SW 1271 (cell line): ENCODE measurements at places on chromosomes 6 and 20.

DNA sequence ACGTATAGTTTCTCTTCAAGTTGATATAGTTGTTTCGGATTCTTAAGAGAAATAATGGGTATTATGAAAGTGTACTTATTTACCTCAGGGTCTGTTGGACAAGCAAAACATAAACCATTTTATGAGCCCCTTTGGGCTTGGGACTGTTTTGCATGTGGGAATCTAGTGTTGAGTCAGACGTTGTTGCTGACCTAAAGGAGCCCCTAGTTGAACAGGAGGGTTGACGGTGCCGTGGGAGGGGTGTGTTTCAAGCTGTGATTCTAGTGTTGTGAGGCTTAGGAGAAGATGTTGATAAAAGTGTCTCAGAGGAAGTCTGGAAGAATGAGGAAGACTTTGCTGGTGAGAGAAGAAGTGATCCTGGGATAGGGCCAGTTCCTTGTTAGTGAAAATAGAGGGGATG lies 140.0 kb downstream of the ARID1B start:
- no peak for DNase-seq

DNA sequence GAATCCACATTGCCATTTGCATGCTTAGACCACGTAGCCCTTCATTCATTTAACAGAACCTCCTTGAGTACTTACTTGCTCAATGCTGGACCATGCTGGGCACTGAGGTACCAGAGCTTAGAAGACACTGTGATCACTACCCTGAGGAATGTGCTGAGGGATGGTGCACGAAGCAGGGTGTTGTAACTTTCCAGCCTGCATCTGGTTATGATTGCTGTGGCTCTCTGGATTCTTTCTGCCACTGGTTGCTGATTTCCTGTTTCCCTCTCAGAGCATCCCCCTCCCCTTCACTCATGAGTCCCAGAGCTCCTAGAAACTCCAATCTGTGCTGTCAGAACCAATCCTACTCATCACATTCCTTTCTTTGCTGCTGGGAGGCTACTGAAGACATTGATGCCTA lies 537.4 kb downstream of the PTPRT start:
- DNase-seq: no peak

GRCh38 chr20:12241065-12241464 lies 323.4 kb downstream of the BTBD3 start:
- no peak for DNase-seq

GRCh38 chr6:41713650-41714291 lies 21.6 kb downstream of the TFEB start:
- no peak for DNase-seq

DNA sequence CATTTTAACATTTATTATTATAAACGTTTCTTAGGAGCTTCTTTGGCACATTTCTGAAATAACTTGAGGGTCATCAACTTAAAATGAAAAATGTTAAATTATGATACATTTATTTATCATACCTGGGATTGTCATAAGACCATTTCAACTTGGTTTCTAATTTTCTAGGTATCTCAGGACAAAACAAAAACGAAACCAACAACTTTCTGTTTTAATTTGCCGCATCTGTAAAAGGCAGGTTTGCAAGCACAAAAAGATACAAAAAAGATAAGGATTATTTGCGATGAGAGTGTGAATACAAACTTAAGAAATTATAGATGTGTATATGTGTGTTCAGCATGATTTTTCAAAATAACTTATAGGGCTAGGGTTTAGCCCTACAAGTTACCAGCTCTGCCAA lies 395.0 kb upstream of the RUNX2 start:
- DNase-seq: no peak

DNA sequence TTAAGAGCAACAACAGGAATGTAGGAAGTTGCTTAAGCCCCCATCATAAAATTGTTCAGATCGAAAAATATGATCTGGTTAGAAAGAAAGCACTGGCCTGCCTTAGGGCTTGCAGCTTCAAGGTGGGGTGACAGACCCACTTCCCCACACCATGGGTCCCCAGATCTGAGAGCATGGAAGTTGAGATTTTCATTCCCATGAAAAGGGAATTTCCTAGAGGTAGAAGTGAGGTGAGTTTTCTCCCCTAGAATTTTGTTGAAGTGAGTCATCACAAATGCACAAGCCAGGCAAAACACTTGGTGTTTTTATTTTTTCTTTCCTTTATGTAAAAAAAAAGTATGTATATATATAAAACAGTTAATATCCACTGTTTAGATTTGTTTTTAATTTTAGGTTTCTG lies 213.6 kb upstream of the SUPT3H start:
- DNase-seq: no peak

- no peak for DNase-seq
These were observed 8.8 kb upstream of the PIM1 start for GRCh38 chr6:37160922-37161778.

GRCh38 chr6:166333172-166333995 lies 9.0 kb downstream of the SFT2D1 start:
- DNase-seq: no peak

DNA sequence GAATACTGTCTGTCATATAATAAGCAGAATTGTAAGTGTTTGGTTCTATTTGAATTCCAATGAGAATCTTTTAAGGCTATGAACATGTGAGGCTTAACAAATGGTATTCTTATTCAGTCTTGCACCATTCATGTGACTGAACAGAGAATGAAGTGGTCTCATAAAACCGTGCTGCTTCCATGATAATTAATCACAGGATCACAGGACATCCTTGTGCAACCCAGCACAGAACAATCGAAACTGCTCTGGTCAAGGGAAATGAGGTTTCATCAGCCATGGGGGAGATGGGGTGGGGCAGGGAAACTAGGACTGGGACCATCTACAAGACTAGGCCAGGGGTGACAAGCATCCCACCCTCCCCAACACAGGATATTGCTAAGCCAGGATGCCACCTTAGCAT lies 6.0 kb downstream of the PPIL6 start:
- no peak for DNase-seq

DNA sequence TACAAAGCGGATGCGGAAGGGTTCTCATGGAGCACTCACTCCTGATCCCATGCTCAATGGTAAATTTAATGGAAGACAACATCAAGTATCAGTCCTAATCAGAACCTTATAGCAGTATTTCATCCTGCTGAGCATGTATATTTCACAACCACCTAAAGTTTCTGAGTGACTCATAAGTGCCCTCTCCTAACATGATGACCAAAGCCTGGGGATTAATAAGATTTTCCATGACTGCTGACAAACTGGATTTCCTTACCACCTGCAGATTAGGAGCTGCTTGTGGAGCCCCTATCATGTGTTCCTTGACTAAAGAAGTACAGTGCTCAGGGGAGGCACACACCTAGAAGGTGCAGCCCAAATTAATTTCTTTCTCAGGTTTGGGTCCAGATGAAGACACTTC lies 112.8 kb downstream of the INSM1 start:
- no peak for DNase-seq

DNA sequence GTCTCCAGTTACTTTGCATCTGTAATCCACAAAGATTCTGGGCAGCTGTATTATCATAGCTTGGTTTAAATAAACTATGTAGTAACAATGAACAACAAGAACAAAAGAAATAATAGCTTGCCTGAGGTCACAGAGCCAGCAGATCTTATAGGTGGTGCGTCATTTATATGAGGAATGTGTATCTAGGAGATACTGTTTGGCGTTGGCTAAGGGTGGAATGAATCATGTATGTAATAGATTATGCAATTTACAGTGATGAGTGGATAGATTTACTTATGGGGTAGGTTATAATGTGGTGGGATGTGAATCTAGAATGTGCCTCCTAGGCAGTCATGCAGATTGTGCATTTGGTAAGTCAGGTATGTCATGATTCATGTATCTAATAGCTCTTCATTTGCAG lies 42.8 kb downstream of the HNF4A start:
- DNase-seq: no peak

- DNase-seq: no peak
These were observed 52.5 kb downstream of the PRND start for GRCh38 chr20:4774207-4774606.

- DNase-seq: no peak
These were observed 31.1 kb upstream of the CST7 start for GRCh38 chr20:24917797-24918578.

DNA sequence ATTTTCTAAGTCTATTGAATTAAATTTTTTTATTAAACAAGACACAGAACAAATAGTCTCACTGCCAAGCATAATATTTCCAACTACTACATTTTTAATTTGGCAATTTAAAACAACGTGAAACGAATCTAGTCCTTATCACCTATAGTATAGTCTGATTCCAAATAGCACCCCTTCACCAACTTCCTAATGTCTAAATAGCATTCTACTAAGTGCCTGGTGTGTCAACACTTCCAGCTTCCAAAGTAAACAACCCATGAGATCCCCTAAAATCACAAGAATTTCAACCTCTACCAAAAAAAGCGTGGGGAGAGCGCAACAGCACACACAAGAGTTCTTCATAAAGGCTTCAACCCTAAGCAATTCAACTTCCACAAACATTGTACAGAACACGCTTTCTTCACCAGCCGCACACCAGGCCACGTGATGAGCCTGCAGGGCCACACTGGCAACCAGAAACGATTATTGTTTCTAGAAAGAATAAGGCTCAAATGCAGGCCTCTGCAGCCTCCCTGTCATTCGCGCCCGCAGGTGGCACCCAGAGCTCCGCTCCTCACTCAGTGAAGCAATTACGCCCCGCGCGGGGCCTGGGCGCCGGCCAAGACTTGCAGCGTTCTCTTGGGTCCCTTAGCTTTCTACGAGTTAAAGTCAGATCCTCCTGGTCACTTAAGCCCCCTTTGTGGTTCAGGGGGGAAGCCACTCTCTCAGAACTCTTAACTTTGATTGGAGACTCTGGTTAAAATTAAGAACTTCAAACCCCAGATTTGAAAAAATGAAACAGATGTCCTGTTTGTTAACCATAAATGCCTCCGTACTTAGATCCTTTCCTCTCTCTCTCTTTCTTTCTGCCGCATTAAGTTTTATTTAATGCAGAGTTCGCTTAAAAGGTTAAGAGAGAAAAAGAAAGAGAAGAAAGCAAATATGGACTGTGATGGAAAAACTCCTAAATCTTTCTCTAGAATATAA lies 18.3 kb downstream of the SIM1 start:
- no peak for DNase-seq

DNA sequence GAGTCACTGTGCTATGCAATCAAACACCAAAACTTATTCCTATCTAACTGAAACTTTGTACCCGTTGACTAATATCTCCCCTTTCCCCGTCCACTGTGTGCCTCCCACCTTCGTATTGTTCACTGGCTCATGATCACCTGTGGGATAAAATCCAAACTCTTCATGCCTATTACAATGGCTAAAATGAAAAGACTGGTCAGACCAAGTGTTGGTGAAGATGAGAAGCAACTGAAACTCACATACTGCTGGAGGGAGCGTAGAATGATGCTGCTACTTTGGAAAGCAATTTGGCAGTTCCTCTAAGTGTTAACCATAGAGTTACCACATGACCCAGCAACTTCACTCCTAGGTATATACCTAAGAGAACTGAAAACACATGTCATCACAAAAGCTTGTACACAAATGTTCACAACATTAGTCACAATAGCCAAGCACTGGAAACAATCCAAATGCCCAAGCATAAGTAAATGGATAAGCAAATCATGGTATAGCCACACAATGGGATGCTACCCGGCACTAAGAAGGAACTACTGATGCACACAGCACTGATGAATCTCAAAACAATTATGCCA lies 13.1 kb downstream of the RPS10 start:
- peak; percentile 11 for DNase-seq

DNA sequence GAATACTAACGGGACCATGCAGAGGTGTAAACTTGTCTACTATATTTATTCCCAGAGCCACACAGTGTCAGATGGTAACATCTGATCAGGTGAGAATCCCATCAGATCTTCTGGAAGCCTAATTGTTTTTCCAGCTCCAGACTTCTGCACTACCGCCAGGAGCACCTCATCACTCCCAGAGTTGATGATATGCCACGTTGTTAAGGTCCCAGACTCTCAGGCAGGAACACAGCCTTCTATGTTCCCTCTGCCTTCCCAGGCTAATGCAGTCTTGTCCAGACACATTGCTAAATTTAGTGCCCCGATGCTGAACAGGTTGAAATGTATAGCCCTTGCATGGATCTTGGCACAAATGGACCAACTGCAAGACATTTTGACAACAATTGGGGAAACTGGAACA lies 86.2 kb downstream of the PROKR2 start:
- no peak for DNase-seq

DNA sequence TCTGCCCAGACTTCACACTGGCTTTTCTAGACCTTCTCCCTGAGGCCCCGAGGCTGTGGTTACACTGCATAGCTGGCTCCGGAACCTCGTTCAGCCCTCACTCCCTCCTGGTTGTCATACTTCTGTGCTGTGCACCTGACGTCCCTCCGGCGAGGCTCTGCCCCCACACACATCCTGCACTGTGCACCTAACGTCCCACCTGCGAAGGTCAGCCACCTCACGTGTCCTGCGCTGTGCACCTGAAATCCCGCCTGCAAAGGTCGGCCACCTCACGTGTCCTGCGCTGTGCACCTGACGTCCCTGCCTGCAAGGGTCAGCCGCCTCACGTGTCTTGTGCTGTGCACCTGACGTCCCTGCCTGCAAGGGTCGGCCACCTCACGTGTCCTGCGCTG lies 111.0 kb upstream of the FRMD1 start:
- DNase-seq: no peak

DNA sequence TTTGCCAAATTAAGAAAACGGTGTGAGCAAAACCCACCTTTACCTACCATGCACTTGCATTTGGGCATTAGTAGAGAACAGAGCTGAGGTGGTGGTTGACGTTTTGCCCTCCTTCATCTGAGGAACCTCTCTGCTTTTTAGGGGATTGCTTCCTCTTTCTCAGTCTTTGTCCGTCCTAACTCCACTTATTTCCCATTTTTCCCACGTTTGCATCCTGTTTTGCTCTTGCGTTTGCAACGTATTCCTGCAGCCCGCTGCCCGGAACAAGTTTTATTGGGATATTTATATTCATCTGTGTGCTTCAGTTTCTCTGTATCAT lies 374 bp upstream of the SERINC1 start:
- DNase-seq: no peak

DNA sequence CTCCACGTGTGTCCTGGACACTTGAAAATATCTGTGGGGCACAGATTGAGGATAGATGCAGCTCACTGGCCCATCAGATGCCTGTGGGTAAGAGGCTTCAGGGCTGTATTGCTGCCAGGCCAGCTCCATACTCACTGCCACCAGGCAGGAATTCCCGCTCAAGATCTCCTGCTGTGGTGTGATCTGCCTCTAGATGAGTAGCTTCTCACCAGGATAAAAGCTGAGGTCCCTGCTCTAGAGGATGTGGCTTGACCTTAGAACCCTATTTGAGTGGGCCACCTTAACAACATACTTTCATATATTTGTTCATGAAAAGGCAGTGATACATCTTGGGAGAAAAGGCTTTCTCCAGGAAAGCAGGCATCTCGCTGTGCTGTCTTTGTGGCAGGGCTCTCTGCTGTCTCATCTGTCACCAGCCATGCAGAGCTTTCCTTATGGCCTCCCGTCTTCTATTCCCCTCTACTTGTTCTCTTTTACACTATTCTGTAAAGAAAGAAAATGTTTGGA lies 165.7 kb upstream of the RNF217 start:
- DNase-seq: no peak

DNA sequence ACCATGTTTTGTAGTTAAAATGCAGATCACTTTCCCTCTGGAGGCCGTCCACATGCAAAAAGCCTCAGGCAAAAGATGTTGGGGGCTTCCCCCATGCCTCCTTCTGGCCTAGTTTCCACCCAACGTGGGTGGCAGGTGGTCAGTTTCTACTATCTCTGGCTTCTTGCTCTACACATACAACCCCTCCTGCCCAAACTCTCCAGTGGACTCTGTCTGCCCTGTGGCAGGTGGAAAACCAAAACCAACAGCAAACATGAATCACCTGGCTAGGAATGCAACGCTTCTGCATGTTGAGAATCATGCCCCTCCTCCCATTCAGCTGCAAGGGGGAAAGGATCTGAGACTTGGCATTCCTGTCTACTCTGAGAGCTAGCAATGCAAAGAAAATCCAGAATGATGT lies 94.8 kb downstream of the MBOAT1 start:
- no peak for DNase-seq
